ENCODE measurements at places on chromosomes 12 and 14. TPM values are rescaled to one million over a fixed set of nuclear protein-coding genes. Genes with fewer than 3 reads are reported as not detected.
A peak's percentile ranks its signal among the peaks of the same experiment; 100 is the strongest.

DPF3 gene
- 9.6 TPM for total RNA-seq

- H3K27ac ChIP-seq, result no peak overlapping the region
- H3K4me1 ChIP-seq, result no peaks in the 10 kb centered on the region
- no peak for DNase-seq
- no peaks in the 10 kb centered on the region for H3K27me3 ChIP-seq
Measured at GRCh38 chr12:33634544-33634943, 194.9 kb upstream of the SYT10 start.

GRCh38 chr12:131616043-131616700 lies 94.7 kb upstream of the SFSWAP start:
- H3K4me3 ChIP-seq, result no peak overlapping the region
- no peak for DNase-seq
- no peak overlapping the region for H3K27ac ChIP-seq
- H3K27me3 ChIP-seq, result peaks cover 100% of the 10 kb centered on the region
- H3K4me1 ChIP-seq, result no peaks in the 10 kb centered on the region
- no peaks in the 10 kb centered on the region for H3K36me3 ChIP-seq

CMA1 gene
- total RNA-seq, result not detected

DNA sequence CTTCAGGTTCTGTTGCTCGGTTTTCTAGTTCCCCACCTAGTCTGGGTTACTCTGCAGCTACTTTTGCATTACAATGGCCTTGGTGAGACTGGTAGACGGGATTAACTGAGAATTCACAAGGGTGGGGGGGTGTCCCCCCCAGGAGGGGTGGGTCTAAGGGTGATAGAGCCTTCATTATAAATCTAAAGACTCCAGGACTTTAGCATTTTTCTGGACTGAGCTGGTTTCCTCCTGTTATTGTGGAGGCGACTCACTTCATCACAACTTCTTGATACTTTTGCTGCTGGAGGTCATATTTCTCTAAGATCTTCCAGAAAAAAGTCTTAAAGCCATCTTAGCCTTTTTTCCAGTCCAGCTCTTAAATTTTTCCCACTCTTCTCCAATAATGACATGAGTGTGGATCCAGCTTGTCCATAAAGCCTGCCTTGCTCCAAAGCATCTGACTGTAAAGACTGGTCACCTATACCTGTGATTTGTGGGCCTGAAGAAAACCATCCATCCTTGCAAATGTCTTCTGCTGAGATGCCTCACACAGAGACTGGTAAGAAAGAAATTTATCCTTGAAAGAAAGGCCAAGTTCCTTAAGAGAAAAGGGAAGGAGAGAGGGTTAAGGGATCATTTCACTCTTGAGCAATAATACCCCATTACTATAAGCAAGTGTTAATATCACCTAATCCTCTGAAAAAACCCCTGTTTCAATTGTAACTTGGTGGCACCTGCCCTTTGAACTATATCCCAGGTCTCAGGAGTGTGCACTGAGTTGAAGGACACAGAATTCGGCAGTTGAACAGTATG lies 19.7 kb upstream of the SLC2A14 start:
- peak overlapping the region; percentile 21 for H3K4me3 ChIP-seq
- no peak overlapping the region for H3K27ac ChIP-seq
- no peak for DNase-seq

- peaks cover 27% of the 10 kb centered on the region for H3K4me1 ChIP-seq
- no peak overlapping the region for H3K4me3 ChIP-seq
- H3K27ac ChIP-seq, result no peak overlapping the region
- no peak for DNase-seq
Measured at GRCh38 chr14:71243697-71244096, 336.4 kb downstream of the PCNX1 start.

GRCh38 chr14:91931478-91932088 lies 15.9 kb downstream of the FBLN5 start:
- H3K27me3 ChIP-seq, result peaks cover 38% of the 10 kb centered on the region
- no peak overlapping the region for H3K27ac ChIP-seq
- no peaks in the 10 kb centered on the region for H3K36me3 ChIP-seq
- H3K4me1 ChIP-seq, result no peaks in the 10 kb centered on the region
- no peak for DNase-seq

DNA sequence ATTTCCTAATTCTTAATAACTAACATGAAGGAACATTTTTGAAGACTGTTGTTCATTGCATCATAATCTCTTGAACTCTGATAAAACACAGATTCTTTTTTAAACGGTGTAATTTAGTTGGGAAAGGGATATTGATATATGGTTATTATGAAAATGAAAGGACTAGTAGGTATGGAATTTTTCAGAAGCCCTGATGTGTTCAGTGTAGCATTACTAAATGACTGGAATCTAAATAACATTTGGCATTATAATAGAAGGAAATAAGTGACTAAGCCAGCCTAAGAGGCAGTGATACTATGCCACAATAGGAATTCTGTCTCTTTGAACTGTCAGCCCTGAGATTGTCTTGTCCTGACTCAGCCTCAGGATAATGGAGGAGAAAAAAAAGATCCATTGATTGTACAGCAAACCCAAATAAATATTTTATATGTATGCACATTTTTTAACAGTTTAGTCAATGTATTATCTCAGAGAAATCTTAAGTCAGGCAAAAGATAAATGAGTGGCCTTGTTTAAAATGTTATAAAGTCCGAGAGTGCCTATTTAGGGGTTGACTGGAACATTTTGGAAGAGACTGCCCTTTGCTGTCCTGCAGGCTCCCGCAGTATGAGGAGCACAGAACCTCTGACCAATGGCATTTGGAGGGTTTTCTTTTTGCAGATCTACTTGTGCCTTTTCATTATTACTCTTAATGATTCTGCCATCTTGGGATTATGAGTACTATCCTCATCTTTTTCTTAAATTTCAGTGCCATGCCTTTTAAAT lies 271.2 kb downstream of the EGLN3 start:
- no peaks in the 10 kb centered on the region for H3K36me3 ChIP-seq
- H3K4me1 ChIP-seq, result no peaks in the 10 kb centered on the region
- no peak overlapping the region for H3K4me3 ChIP-seq
- no peak for DNase-seq
- H3K27ac ChIP-seq, result no peak overlapping the region

CCDC88C gene
- total RNA-seq, result 33.2 TPM

- H3K27me3 ChIP-seq, result no peaks in the 10 kb centered on the region
- H3K36me3 ChIP-seq, result no peaks in the 10 kb centered on the region
- no peaks in the 10 kb centered on the region for H3K4me1 ChIP-seq
- H3K4me3 ChIP-seq, result no peak overlapping the region
- H3K27ac ChIP-seq, result no peak overlapping the region
Measured at GRCh38 chr12:40794087-40794486, 101.8 kb downstream of the CNTN1 start.

Measured in Calu3 (cell line).